ENCODE measurements at places on chromosomes 7 and 10. TPM values are rescaled to one million over a fixed set of nuclear protein-coding genes. Genes with fewer than 3 reads are reported as not detected.
A peak's percentile ranks its signal among the peaks of the same experiment; 100 is the strongest.

RARRES2 gene
- total RNA-seq: 48.7 TPM

- peak; percentile 15 for DNase-seq
Observed at GRCh38 chr7:138756591-138757242, 41.1 kb upstream of the TMEM213 start.

DNA sequence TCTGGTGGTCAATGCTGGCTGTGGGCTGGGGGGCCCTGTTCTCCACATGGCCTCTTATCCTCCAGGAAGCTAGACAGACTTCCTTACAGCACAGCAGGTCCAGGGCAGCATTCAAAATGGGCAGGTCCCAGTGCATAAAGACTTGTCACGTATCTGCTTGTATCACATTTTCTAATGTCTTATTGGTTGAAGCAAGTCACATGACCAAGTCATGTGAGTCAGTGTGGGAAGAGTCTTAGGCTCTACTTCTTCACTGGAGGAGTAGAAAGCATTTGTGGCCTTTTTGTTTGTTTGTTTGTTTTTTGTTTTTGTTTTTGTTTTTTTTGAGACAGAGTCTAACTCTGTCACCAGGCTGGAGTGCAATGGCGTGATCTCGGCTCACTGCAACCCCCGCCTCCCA, 104.7 kb downstream of the COL13A1 start:
- DNase-seq: no peak

- DNase-seq: no peak
Observed at GRCh38 chr10:85168243-85168642, 839.9 kb downstream of the CCSER2 start.

DNA sequence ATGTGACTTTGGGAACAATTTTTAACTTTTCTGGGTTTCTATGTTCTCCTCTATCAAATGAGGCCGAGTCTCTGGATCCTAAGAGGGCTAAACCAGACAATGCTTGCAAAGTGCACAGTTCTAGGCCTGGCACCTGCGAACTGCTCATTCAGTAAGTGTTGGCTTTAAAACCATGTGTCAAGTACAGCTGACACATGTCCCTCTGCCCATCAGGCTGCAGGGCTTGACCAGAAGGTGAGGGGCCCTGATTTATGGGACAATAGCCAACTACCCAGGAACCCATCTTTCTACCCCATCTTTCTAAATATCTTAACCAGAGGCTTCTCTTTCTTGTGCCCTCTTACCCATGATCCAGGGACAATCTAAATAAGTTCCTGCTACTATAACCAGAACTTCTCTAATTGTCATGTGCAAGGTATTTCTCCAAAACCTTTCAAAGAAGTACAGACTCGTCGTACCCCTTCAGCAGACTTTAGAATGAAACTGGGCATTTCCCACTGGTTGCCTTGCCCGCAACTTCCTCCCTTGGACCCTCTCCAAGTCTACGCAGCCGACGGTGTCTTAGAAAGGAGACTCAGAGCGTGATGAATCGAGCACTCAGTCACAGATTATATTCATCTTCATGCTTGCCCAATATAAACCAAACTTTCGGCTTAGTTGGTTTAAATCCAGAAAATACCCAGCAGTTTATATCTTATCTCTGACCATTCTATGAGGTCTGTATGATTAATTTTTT, 69.8 kb upstream of the STEAP1B start:
- DNase-seq: peak; percentile 72
